Hippocampal formation (tissue), 2 donors: ENCODE measurements at places on chromosomes 12 and 14.

GRCh38 chr12:122093098-122093883 is 14.7 kb downstream of the MLXIP start:
- DNase-seq: no peak

DNA sequence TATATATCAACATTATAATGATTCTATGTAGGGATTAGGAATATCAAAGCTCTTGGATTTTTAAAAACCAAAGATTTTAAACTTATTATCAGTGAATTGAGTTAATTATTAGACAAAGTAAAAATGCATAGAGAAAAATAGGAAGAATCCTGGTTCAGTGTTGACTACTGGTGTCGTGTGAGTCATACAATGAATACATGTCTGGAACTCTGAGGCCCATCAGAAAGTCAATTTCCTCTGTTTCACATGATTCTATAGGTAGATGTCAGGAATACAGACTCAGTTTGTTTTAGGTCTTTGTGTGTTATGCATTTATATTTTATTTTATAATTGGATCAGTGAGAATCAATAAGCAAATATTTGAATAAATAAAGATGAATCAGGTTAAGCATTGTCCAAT is 84.5 kb upstream of the RTL1 start:
- no peak for DNase-seq

DNA sequence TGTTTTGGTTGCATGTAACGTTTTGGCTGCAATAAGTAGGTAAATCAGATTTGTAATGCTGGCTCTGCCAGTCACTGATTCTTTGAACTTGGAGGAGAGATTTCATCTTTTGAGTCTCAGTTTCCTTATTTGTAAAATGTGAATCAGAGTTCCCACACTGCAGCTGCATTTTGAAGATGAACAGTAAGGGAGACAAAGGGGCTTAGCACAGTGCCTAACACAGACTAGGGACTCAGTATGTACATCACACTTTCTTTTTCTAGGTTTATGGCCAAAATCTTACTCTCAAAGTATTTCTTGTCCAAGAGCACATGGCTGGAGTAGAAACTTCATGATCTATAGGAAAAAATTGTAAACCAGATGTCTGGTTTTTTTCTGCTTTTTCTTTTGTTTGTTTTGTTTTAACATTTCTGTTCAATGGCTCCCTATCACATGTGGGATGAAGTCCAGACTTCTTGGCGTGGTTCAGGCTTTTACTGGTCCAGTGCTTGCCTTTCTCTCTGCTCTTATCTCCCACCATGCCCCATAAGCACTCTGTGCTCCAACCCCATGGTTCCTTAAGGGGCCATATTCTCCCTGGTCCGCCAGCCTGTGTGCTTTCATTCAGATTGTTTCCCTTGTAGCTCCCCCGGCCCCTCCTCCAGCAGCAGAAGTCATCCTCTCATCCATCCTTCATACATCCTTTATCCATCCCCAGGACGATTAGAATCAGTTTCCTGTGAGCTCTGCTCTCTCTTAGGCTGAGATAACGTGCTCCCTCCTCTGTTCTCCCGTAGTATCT is 58.0 kb downstream of the SYNE2 start:
- no peak for DNase-seq

GRCh38 chr14:59622631-59623030 is 46.0 kb upstream of the CCDC175 start:
- DNase-seq: no peak

DNA sequence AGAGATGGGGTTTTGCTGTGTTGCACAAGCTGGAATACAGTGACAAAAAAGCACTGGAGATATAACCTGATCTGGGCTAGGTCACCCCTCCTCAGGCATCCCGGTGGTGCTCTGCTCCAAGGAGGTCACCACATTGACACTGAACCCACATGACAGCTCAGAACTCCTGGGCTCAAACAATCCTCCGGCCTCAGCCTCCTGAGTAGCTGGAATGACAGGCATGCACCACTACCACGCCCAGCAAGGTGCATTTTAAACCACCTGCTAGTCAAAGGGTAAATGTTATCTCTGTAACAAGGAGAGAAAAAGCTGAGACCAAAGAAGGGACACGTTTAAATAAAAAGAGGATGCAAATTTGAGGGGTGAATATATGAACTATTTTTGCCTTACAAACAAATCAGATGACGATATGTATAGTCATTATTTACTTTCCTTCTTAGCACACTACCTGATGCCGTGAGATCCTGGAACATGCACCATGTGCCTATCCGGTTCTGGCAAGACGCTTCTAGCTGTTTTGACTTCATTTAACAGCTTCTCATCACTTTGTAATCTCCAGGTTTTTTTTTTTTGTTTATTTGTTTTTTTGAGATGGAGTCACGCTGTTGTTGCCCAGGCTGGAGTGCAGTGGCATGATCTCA is 135.1 kb downstream of the PPM1H start:
- no peak for DNase-seq

DNA sequence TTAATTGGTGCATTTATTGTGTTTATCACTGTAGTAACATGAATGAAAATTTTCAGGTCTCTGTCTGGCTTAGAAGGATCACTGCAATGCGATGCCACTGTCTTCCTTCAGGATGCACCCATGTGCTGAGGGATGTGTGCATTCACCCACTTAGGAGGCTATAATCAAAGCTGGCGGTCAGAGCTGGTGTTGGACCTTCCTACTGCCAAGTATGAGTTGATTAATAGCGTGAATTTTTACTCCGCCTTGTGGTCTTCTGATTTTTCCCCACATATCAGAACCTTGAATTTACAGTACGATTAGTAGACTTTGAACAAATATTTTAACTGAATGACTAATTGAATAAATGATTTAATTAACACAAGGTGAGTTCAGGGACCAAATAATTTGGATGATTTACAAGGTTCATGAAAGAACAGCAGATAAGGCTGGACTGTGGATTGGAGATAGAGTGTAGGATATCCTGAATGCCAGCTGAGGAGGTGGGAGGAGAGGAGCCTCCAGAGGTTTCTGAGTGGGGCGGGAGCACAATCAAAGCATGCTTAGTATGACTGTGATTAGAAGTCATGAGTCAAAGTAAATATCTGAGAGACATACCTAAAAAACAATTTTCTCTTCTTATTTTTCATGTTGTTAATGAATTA is 50.1 kb downstream of the RERG start:
- DNase-seq: no peak

- DNase-seq: no peak
Measured at GRCh38 chr12:71702590-71702989, 16.7 kb downstream of the TMEM19 start.

DNA sequence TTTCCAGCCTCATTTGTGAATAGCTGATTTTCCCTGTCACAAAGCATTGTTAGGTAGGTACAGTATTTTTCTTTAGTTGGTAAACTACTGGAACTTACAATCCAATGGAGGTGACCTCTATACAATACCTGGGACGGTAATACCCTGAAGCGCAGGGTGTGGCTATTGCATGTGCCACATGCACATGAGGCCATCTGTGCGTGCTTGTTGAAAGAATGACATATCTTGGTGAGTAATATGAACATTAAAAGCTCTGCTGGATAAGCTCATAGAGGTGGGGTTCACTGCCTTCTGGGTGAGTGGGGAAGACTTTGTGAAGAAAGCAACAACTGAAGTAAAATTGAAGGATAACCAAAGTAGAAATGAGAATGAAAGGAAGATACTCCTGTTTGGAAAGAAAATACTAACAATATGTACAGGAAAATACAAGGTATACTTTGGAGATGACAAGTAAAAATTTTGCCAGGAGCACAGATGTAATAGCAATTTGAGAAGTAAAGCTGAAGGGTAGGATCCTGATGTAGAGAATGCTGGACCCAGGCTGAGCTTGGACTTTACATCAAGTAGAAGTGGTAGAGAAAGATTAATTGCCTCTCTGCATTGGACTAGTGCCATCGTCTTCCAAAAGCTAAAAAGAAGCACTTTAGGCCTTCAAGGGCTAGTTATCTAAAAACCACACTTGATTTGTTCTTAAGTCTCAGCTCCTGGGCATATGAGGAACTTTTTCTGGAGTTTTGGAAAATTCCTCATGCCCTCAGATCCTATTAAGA is 97.1 kb downstream of the SLC38A6 start:
- DNase-seq: no peak

GRCh38 chr12:118357257-118358007 is 15.3 kb downstream of the TAOK3 start:
- DNase-seq: no peak

- no peak for DNase-seq
Measured at GRCh38 chr12:113075137-113075683, 18.7 kb downstream of the DTX1 start.

DNA sequence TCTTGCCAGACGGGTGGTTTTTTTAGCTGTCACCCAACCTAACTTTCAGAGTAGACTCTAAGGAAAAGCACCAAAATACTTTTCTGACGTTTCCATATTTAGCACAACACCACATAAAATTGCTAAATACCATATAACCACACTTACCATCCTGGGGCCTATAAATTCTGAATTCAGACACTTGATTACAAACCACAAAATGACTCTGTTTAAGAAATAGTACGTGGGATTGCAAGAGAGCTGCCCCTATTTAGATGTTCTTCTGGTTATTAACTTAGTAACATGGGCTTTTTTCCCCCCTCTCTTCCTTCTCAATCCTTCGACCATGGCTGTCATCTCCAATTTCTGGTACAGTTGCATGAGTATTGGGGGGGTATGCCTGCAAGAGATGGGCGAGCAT is 287.7 kb downstream of the BMP4 start:
- DNase-seq: no peak

GRCh38 chr12:121579190-121579791 is 1.5 kb downstream of the KDM2B start:
- DNase-seq: no peak

DNA sequence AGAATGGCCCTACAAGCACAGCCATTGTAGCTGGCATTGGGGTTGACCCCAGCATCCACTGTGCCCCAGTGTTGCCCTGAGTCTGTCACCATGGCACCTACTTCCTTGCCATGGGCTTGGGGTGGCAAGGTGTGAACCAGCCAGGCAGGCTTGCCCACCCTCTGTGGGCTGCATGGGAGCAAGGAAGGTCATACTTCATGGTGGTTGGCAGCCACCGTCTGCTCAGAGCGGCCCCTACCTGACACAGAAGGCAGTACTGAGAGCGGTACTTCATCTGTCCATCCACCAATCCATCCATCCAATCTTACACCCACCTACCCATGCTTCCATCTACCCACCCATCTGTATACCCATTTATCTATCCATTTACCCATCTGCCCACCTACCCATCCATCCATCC is 160.1 kb downstream of the KIF26A start:
- no peak for DNase-seq

DNA sequence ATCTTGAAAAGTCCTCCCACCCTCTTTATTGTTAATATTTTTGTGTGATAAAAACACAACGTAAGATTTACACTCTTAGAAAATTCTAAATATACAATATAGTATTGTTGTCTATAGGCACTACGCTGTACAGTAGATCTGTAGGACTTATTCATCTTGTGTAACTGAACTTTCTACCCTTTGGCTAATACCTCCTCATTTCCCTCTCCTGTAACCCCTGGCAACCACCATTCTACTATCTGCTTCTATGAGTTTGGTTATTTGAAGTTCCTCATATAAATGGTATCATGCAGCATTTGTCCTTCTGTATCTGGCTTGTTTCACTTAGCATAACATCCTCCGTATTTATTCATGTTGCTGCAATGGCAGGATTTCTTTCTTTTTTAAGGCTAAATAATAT is 5.2 kb upstream of the CLEC9A start:
- no peak for DNase-seq

- no peak for DNase-seq
Measured at GRCh38 chr14:104145826-104146601, 7.6 kb downstream of the KIF26A start.

- no peak for DNase-seq
Measured at GRCh38 chr12:69343357-69343756, 4.8 kb upstream of the LYZ start.

DNA sequence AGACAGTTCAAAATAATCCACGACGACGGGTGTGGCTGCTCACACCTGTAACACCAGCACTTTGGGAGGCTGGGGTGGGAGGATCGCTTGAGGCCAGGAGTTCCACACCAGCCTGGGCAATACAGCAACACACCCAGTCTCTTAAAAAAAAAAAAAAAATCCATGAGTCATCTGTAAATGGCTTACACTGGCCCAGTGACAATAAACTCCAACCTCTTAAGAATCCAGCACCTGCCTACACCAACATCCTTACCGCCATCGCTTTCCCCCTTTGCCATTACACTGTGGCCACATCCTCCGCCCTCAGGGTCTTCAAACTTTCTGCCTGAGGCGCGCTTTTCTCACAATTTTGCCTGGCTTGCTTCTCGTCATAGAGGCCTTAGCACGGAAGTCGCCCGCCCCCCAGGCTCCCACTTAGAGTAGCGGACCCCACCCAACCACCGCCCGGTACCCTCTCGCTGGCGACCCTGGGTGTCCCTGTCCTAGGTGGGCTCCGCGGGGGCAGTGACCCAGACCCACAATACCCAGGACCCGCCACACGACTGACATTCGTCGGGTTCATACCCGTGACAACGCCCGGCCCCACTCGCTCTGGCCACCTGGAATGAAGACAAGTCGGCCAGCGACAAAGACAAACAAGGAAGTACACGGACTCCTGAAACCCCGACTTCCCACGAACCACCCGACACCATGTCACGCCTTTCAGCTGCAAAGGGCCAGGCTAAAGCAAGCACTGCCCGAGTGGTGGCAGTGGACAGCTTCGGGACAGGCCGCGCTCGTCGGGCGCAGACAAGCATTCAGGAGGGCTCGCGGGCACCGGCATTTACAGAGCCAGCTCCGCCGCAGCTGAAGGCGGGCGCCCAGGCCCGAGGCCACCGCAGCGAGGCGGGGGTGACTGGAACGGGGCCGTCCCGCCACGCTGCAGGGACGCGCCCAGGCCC is 636 bp downstream of the GOLGA3 start:
- DNase-seq: no peak

- no peak for DNase-seq
Measured at GRCh38 chr14:40685764-40686163, 920.9 kb upstream of the LRFN5 start.
